Type B pancreatic cell (in vitro differentiated cells): ENCODE measurements at places on chromosomes 7 and 10.

GRCh38 chr10:22226599-22226998, 8.8 kb upstream of the EBLN1 start:
- DNase-seq = no peak

GRCh38 chr10:100065084-100065660, 16.5 kb downstream of the CPN1 start:
- no peak for DNase-seq

GRCh38 chr10:3432081-3432825, 259.7 kb upstream of the PITRM1 start:
- no peak for DNase-seq

DNA sequence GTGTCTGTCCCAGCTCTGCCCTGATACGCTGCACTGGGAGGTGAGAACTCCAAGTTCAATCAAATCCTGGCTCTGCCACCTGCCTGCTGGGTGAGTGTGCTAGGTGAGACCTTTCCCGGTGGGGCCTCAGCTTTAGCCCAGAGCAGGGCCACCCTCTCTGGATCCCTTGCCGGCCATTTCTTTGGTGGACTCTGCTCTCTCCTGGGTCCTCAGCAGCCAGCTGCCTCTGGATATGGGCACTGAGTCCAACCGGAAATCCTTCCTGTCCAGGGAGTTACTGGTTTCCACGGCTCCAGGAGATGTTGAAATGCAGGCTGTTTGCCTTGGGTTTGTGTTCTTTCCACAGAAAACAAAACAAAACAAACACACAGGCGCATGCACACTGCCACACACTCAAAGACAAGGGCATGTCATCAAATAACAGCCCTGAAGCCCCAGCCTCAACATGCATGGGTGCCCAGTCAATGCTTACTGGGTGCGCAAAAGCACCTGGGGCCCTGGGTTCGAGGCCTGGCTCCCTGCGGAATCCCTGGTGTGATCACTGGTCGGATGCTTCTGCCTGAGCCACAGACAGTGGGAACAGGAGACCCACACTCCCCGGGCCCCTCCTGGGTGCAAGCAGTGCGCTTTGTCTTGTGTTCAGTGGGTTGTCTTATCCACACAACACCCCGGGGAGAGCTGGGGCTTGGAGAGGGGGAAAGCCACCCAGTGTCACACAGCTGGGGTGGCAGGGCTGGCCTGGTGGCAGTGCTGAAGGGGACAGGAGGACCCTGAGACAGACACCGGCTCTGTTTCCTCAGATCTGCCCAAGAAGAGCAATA, 33.1 kb downstream of the PPIF start:
- DNase-seq = peak; percentile 72

DNA sequence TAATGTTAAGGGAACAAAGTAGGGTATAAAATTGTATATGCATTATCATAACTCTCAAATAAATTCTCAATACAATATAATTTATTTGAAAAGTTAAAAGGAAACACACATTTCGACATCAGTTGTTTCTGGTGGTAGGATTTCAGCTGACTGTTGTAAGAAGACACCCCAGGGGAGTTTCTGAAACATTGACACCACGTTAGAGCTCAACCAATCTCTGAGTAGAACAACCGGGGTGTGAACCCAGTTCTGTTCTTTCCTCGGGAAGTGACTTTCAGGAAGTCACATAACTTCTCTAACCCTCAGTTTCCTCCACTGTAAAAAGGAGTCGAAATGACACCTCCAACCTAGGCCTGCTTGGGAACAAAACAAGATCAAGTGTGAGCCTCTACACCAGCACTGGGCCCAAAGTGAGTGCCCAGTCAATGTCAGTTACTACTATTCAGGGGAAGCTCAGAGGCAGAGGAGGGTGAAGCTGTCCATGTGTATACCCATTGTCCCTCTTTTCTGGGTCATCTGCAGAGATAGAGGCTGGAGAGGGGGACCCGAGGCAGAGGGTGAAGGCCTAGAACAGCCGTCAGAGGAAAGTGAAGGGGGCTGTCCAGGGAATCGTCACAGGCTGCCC, 67.1 kb downstream of the AOAH start:
- DNase-seq = no peak

GRCh38 chr10:71143170-71143569, 69.2 kb upstream of the UNC5B start:
- DNase-seq = no peak

DNA sequence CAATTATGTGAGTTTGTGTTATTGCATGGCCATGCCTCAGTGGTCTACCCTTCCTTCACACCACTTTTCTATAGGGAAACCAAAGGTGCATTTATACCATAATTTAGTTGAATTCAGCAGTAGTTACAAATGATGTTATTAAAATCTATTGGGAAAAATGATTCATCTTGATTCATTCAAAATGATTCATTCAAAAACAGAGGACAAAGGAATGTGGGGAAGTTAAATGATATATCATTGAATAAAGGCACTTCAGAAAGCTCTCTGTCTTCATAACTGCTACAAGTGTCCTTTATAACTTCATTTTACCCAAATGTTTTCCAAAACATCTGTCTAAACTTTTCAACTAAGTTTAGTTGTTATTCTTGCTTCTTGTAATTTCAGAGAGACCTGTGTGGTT, 722.9 kb downstream of the GRM8 start:
- no peak for DNase-seq

GRCh38 chr7:65454469-65454868, 80.8 kb downstream of the ZNF92 start:
- DNase-seq = no peak

DNA sequence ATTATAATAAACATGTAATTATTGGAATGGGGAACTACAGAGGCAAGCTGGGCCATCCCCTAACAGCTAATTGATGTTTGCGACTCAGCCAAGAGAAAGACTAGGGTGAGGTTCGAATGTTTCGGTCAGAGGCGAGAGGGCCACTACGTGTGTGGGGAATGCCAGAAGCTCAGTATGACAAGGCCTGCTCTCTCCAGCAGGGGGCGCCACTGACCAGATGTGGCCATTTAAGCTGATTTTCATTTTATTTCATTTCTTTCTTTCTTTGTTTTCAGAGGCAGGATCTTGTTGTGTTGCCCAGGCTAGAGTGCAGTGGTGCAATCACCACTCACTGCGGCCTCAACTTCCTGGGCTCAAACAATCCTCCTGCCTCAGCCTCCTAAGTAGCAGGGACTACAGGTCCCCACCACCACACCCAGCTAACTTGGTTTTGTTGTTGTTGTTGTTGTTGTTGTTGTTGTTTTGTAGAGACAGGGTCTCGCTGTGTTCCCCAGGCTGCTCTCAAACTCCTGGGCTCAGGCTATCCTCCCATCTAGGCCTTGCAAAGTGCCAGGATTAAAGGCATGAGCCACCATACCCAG, 38.1 kb downstream of the TMEM130 start:
- no peak for DNase-seq

GRCh38 chr10:26550774-26551526, 112.8 kb downstream of the APBB1IP start:
- DNase-seq = no peak

- no peak for DNase-seq
These were observed 82.8 kb downstream of the MKI67 start for GRCh38 chr10:128043259-128044045.

DNA sequence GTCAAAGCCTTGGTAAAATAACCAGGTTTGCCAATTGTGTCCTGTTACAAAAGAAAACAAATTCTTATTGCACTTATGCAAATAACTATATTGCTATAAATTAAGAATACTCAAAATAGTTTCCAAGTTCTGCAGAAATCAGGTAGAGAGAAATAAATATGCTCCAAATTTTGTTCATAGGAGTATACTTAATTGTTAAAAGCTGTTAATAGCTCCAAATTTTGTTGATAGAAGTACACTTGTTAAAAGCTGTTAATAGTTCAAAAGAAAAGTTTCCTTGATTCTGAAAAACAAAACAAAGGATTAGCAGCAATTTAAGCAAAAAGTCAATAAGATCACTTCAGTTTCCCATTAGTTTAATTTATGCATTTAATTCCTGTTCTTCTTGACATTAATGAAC, 46.4 kb upstream of the ZNF138 start:
- DNase-seq = no peak

GRCh38 chr10:100786591-100786990, 41.2 kb downstream of the PAX2 start:
- DNase-seq = no peak

DNA sequence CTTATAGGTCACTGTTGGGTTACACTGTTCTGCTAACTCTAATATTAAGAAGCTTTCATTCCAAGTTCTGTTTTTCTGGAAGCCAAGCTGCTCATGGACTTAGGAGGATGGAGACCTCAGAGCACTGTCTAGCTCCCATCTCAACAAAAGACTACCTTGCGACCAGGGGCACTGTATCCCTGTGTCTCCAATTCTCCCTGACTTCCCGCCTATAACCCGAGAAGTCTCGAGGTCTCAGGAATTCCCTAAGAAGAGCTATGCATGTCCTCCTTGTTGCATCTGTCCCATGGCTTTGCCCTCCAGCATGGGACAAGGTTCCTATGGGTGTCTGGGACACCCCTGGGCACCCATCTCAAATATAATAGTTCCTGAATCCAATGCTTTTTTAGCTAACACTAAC, 31.2 kb downstream of the BTBD16 start:
- peak; percentile 25 for DNase-seq

- no peak for DNase-seq
These were observed 61.9 kb downstream of the CREB5 start for GRCh38 chr7:28474282-28474638.

DNA sequence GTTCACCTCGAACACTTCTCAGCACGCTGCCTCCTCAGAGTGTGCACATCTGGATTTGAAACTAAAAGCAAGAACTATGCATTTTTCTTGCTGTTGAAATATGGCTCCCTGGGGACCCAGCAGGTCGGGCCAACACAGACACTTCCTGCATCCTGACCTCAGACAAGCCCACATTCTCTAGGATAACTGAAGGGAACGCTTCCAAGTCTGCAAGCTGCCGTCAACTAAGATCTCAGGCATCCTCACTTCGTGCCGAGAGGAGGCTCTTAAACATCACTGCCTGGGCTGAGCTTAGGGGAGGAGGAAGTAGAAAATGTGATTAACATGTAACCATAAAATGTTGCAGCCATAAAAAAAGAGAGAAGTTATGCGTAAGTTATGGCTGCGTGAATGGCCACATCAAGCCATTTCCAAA, 65.5 kb downstream of the PYROXD2 start:
- no peak for DNase-seq

DNA sequence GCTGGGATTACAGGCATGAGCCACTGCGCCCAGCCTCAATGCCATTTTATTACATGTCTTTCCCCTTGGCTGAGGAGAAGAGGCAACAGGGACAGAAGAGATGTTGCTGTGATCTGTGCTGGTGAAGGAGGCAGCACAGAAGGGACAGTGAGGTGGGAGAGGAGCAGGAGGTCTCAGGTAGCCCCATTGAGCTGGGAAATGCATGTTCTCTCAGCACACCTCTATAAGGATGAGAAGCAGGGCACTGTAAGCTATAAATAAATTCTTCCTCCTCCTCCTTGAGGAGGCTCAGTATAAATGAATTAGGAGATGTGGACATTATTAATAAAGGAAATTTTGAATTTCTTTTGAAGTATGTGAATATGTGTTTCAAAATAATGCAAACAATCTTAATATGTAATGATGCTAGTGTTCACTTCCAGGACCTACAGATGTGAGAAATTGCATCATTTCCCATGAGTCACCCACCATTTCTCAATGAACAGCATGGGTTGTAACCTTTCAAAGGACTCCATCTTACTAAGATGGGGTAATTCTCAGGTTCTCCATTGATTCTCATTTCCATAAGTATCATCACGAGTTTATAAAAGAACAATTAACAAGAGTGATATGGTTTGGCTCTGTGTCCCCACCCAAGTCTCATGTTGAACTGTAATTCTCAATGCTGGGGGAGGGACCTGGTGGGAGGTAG, 88.9 kb upstream of the ODAD2 start:
- no peak for DNase-seq

- no peak for DNase-seq
These were observed 207.6 kb upstream of the KLF14 start for GRCh38 chr7:130941322-130942210.

DNA sequence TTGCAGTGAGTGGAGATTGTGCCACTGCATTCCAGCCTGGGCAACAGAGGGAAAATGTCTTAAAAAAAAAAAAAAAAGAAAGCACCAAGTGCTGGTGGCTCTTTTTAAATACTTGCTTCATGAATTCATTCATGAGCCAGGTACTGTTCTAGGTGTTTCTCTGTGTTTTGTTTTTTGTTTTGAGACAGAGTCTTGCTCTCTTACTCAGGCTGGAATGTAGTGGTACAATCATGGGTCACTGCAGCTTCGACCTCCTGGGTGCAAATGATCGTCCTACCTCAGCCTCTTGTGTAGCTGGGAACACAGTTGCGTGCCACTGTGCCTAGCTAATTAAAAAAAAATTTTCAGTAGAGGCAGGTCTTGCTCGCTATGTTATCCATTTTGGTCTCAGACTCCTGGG, 5.3 kb downstream of the STOX1 start:
- no peak for DNase-seq

- peak; percentile 79 for DNase-seq
These were observed at the start of gene CTBP2 for GRCh38 chr10:125159932-125160855. Gene CTBP2 (minus strand): TSS chr10:125160563.

DNA sequence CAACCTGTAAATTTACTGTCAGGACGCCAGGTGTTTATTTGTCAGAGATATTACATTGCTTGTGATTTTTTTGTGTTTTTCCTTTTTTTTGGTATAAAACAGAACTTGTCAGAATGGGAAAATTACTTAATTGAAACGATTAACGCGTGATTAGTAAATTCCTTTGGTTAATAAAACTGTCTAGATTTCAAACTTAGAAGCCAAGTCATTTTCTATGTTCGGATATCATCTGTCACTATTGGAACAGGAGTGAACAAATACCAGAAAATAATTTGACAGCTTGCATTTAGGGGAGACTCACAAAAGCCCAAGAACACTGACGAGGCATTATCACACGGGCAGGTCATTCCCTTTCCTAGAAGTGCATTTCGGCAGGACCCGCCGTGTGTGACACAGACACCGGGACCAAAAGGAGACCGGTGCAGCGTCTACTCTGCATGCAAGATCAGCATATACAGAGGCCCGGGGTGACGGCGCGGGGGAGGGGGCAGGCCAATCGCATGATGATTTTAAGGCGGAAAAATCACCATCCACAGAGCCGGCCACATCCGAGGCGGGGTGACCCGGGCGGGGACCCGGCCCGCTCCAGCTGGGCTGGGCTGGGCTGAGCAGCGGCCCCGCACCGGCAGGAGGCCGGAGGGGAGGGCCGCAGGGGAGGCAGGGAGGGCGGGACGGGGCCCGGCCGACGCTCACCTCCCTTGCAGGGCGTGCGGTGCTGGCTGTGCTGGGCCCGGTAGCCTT, 841 bp downstream of the GLUD1 start:
- peak; percentile 78 for DNase-seq

GRCh38 chr7:36986511-36986933, 262.2 kb upstream of the AOAH start:
- DNase-seq = no peak
